ENCODE measurements at places on chromosomes 2 and 18. TPM values are rescaled to one million over a fixed set of nuclear protein-coding genes. Genes with fewer than 3 reads are reported as not detected.

Gene MROH2A
- total RNA-seq = not detected

Gene YES1
- 23.5 TPM for total RNA-seq

Gene FIGLA
- total RNA-seq = not detected

Gene GAD1
- total RNA-seq = not detected

Gene TRABD2A
- total RNA-seq = 0.73 TPM

Gene NR4A2
- 1.6 TPM for total RNA-seq

Gene ALPG
- not detected for total RNA-seq

Gene NT5DC4
- not detected for total RNA-seq

Gene PHOSPHO2
- total RNA-seq = 3.6 TPM

Gene NTSR2
- total RNA-seq = not detected

Gene BOLL
- total RNA-seq = not detected

Gene UNC80
- not detected for total RNA-seq

Gene ALPI
- total RNA-seq = not detected

Gene ZSWIM2
- total RNA-seq = not detected

Gene CPO
- 0.73 TPM for total RNA-seq

Gene FNDC4
- total RNA-seq = 2.9 TPM

Gene LRRC30
- total RNA-seq = not detected

Gene ALLC
- total RNA-seq = not detected

Gene RAPGEF4
- 9.0 TPM for total RNA-seq

Gene ZNF892
- 2.5 TPM for total RNA-seq

Gene DNAJC27
- 9.8 TPM for total RNA-seq

Gene TNFRSF11A
- 1.1 TPM for total RNA-seq

Gene CABYR
- not detected for total RNA-seq

Gene SATB2
- 1.1 TPM for total RNA-seq

Gene EN1
- not detected for total RNA-seq

Gene SDC1
- 0.68 TPM for total RNA-seq

Gene FAM237A
- total RNA-seq = 1.2 TPM

Gene GALR1
- not detected for total RNA-seq

Gene GORASP2
- 57.1 TPM for total RNA-seq

Gene LINC00305
- not detected for total RNA-seq

Gene GALNT3
- not detected for total RNA-seq

Gene SPHKAP
- total RNA-seq = 107 TPM

Gene EMILIN1
- total RNA-seq = 25.8 TPM

Gene EGR4
- total RNA-seq = not detected

Gene LYPD6B
- total RNA-seq = not detected

Gene RAB6C
- 0.16 TPM for total RNA-seq

Gene ZEB2
- 89.0 TPM for total RNA-seq

Gene C2orf15
- total RNA-seq = not detected

Gene GULP1
- 6.7 TPM for total RNA-seq

Gene DYNAP
- total RNA-seq = not detected

Gene PKDCC
- total RNA-seq = 114 TPM

Gene UGT1A1
- not detected for total RNA-seq

Gene KANSL1L
- total RNA-seq = 14.7 TPM

Gene ACOXL
- total RNA-seq = not detected

Gene IL1RN
- total RNA-seq = 0.89 TPM

Gene KCNG2
- total RNA-seq = not detected

Gene TMEM178A
- total RNA-seq = 3.0 TPM

Gene HJURP
- 0.41 TPM for total RNA-seq

Gene ZNF385B
- 0.35 TPM for total RNA-seq

Gene ANTXR1
- total RNA-seq = 31.9 TPM

Gene NGEF
- total RNA-seq = 0.51 TPM

Gene SPDYA
- 0.35 TPM for total RNA-seq

Gene LAPTM4A
- 242 TPM for total RNA-seq

Gene DPYSL5
- total RNA-seq = not detected

Gene CCDC178
- 0.27 TPM for total RNA-seq

Gene FRZB
- 1.3 TPM for total RNA-seq

Gene RFTN2
- total RNA-seq = 7.5 TPM

Measured in Right ventricle myocardium inferior (tissue), 1 donor.